PC-3 (cell line): ENCODE measurements at places on chromosomes 13 and 19. TPM values are rescaled to one million over a fixed set of nuclear protein-coding genes. Genes with fewer than 3 reads are reported as not detected.

DPF1 gene
- total RNA-seq: 7.7 and 8.1 TPM in 2 replicates

CGB5 gene
- total RNA-seq: 0.52 TPM in 1 of 2 replicates, not detected in the other

- DNase-seq: peak; percentile 68
Observed at GRCh38 chr13:80313668-80314256, 27.2 kb downstream of the SPRY2 start.

GRCh38 chr13:97639236-97639635 lies 205.3 kb downstream of the RAP2A start:
- no peak for DNase-seq

GRCh38 chr19:46783670-46784069 lies 4.7 kb downstream of the SLC1A5 start:
- DNase-seq: no peak

DNA sequence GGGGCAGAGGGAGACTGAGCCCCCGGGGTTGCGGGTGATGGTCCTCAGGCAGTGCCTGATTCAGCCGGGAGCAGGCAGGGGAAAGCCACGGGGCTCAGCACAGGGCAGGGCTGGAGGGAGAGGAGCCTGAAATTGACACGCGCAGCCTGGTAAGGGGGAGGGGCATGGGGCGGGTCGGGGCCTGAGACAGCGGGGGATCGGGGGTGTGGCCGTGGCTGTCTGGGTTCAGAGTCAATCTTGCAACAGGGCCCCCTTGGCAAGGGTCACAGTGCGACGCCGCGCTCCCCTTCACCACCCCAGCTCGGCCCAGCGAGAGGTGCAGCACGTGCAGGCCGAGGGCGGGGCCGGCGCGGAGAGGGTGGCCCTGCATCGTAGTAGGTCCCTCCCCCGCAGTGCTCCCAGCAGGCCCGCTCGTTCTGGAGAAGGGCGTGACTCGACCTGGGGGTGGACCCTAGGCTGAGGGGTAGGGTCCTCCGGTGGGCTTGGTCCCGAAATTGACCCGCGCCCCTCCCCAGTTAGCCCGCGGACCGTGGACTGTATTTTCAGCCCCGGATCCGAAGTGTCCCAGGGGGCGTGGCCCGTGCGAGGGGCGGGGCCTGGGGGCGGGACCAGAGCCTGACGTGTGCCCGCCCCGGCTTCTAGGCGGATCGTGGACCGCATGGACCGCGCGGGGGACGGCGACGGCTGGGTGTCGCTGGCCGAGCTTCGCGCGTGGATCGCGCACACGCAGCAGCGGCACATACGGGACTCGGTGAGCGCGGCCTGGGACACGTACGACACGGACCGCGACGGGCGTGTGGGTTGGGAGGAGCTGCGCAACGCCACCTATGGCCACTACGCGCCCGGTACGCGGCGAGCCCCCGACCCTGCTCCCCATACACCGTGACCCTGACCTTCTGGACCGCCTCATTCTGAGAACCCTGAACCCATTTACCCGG lies 6.0 kb downstream of the RCN3 start:
- DNase-seq: peak; percentile 68

PSG1 gene
- total RNA-seq: not detected in 2 replicates

- no peak for DNase-seq
Observed at GRCh38 chr19:10151521-10151920, 31.8 kb upstream of the EIF3G start.

DNA sequence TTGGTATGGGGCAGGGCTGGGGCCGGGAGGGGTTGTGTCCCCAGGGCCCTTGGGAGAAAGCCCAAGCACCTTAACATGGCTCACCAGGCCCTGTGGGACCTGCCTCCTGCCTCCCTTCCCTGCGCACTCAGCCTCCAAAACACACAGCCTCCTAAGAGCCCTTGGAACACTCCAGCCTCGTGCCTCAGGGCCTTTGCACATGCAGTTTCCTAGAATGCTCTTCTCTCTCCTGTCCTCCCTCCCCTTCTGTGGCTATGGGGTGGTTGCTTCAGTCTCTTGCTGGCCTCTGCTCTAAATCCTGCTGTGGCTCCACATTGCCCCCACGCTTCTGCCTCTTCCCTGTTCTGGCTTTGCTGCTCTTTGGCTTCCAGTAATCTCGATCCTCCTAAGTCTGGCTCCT lies 23.7 kb downstream of the HIF3A start:
- DNase-seq: no peak

DNA sequence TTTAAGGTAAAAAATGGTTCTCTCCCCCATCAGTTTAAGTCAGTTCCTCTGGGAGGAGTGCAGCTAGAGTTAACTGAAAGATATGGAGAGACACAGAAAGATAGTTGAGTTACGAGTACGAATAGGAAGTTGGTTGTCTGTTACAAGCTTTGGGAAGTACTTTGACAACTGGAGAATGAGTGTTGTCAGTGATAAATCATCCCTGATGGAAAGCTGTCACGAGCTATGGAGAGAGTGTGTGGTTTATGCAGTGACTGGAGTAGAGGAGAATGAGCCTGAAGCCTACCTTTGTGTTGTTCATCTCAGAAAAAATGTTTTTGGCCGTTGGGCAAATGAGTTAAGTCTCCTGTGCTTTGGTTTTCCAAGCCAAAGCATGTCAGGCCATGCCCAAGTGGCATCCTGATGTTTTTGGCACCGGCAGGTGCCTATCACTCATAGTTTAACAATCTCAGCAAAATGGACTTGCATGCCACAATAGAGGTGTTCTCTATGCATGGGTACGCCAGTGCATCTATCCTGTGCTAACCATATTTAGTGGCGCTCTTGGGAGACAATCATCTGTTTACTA lies 350.2 kb downstream of the IRS2 start:
- DNase-seq: no peak

DNA sequence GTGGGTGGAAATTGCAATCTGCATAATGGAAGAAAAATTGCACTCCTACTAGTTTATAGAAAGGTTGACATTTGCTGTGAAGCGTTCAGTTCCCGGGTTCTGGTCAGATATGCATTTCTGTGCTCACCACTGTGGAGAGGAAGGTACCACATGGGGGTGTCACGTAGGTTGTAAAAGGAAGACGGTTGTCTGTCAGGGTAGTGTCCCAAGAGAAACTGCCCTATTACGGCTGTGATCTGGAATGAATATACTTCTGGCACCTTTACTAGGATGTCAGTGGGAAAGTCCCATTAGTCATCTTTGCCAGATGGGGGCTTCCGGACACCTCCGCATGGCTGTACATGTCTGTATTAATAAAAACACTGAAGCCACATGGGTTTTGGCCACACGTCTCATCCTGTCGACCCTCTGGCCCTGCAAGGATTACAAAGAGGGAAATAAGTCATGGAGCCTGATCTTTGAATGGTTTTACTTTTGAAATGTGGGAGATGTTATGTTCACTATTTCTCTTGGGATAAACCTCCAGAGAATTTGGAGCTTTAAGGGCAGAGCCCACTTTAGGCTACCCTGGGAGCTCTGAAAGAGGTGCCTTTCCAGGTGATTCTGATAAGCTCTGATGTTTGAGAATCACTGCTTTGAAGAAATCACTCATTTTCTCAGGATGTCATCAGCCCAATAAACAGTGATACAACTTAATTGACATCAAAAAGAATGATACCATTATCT lies 133.9 kb downstream of the AKAP11 start:
- DNase-seq: peak; percentile 10

KIR3DL2 gene
- total RNA-seq: not detected in 2 replicates

- DNase-seq: no peak
Observed at GRCh38 chr13:110214637-110215036, 92.3 kb downstream of the COL4A1 start.

DNA sequence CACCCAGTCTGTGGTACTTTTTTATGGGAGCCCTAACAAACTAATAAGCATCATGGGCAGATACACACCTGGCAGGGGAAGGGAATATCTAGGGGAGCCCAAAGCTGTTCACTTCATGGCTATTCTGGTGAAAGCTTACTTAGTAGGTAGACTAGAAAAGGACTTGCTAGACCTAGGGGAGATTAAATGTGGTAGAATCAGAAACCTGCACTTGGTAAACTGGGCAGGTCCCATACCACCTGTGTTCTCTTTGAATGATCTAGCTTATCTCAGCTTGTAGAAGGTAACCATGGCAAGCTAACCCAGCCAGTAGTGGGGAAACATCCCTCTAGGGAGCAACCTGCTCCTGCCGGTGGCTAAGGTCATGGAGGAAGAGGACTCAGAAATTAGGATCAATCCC lies 113.9 kb upstream of the TMTC4 start:
- no peak for DNase-seq

DNA sequence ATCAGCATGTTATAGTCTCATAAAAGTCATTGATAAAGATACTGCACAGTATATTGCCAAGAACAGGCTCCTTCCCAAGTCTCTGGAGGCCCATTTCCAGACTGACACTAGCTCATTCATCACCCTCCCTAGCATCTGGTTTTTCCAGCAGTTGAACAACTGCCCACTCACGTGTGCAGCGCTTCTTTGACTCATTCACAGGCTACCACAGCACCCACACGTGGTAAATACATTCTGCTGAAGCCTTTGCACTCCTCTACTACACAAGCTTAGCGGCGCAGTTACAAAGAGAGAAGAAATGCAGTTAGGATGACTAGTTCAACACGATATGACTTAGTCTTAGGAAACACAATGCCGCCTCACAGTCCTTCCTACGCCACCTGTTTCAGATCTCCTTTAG lies 87.7 kb downstream of the DOCK9 start:
- peak; percentile 90 for DNase-seq

ZSCAN5B gene
- not detected in 2 replicates for total RNA-seq

SPATA13 gene
- total RNA-seq: 43.0 and 52.6 TPM in 2 replicates

DNA sequence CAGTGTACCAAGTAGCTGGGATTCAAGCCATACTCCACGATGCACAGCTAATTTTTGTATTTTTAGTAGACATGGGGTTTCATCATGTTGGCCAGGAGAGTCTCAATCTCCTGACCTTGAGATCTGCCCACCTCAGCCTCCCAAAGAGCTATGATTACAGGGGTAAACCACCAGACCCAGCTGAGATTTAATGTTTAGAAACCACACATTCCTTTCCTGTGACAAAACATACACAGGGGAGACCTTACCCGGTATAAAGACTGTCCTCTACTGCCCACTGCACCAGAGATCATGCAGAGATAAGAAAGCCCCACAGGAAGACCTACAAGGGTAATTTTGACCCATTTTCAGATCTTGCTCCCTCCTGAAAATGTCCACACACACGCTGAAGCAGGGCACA lies 22.8 kb upstream of the ZNF83 start:
- peak; percentile 30 for DNase-seq

DNA sequence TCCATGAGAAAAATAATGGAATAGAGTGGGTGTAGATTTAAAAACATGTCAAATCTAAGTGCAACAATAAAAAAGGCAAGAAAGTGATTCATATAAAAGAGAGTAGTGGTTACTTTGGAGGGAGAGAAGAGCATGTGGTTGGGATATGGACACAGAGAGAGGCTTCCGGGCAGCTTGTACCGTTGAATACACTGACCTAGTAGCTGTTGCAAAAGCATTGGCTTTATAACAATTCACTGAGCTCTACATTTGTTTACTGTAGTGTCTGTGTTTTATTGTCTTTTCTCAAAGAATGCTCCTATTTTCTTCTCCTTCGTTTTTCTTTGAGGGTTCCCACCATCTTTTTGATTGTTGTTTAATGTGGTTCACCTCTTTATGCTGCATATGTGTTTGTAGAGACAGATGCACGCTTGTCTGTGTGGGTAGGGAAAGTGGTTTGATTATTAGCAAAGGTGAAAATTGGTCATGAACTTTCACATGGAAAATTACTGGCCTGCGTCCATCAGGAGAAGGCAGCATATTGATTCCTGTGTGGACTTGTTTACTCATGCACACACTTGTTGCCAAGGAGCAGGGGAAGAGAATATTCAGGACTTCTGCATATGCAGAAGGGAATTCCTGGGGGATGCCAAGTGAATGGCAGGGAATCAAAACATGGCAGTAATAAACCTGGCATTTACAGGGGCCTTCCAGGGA lies 29.9 kb upstream of the IRS2 start:
- DNase-seq: peak; percentile 31

GRCh38 chr19:41373993-41374392 lies 2.3 kb upstream of the TMEM91 start:
- DNase-seq: no peak

FGF21 gene
- not detected in 2 replicates for total RNA-seq

DNA sequence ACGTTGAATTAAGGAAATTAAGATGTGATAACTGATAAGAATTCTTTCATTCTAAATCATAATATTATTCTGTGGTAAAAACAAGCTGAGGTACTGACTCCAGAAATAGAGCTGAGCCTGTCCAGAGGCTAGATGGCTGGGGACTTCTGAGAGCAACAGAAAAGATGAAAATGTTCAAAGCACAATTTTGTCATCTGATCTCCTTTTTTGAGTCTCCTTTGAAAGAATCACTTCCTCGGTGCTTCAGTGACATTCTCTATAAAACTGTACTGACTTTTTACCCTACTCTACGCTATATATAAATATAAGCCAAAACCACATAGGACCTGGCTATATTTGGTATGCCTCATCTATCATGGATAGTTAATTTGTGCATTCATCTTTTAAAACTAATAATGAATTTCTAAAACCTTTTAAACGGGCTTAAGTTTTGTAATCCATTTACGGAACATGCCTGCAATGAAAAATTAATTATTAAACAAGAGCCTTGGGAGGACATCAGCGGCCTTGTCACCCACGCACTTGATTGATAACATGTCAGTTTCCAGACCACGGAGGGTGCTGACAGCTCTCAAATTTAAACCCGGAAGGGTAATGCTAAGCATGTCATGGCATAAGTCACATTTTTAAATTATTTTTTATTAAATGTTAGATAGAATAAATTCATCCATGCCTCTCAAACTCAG lies 235.5 kb downstream of the PCDH9 start:
- no peak for DNase-seq

LRRC63 gene
- total RNA-seq: 0.26 and 0.35 TPM in 2 replicates

DNA sequence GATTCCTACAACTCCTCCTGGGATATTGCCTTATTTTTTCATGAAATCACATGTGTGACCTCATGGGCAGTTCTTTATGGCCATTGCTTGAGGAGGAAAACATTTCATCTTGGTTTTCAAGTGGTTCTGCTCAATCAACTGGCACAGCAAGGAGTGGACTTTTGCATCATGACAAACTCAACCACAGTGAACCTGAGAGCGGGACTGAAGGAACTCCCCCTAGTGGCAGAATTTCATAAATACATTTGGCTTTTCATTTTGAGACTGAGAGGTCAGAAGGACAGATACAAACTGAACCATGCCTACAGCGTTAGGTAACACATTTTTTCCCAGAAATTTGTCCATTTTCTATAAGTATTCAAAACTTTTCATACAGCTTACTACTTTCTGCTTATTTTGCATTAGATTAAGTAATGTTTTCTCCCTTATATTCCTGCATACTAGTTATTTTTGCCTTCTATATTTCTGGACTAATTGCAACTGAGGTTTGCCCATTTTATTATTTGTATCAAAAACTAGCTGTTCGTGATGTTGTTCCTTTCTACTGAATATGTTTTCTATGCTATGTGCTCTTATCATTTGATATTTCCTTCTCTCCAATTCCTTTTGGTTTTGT lies 13.4 kb upstream of the SIGLEC12 start:
- DNase-seq: peak; percentile 89

GRCh38 chr19:56896095-56896494 lies 55.6 kb upstream of the PEG3 start:
- DNase-seq: no peak

DNA sequence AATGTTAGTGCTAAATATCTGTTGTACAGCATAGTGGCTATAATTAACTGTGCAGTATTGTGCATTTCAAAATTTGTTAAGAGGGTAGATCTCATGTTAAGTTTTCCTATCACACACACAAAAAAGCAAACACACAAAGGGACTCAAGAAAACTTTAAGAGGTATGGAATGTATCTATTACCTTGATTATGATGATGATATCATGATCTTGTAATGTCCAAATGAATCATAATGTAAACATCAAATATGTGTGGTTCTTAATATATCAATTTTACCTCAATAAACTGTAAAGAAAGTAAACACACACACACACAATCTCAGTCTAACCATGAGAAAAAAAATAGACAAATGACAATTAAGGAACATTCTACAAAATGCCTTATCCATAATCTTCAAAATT lies 934.6 kb downstream of the SLITRK1 start:
- peak; percentile 70 for DNase-seq
